Right hindlimb (tissue), 1 donor: ENCODE measurements at places on chromosomes 7 and 10.

- no peak for DNase-seq
These were observed 30.5 kb upstream of the C1GALT1 start for GRCh38 chr7:7151865-7152264.

- DNase-seq: no peak
These were observed 370.8 kb downstream of the GRID1 start for GRCh38 chr10:85995791-85996190.

GRCh38 chr10:1413823-1414222 is 323.5 kb downstream of the ADARB2 start:
- no peak for DNase-seq

DNA sequence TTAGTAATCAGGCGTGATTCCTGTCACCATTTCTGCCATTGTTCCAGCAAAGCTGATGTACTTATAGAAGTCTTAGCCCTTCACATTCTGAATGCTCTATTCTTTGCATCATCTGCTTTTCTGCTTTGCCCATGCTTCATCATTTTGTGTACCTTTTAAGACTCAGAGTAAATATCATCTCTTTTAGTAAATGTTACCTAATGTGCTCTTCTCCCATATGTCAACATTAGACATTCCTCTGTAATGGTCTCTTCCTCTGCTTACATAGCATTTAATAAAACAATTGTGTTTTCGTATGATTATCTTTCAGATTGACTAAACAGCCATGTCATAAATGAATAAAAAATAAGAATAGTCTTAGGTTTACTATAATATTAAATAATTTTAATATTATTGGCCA is 719.6 kb upstream of the GRM3 start:
- no peak for DNase-seq

- no peak for DNase-seq
These were observed 579.3 kb downstream of the LRMDA start for GRCh38 chr10:76010703-76011102.

- DNase-seq: no peak
These were observed 37.7 kb downstream of the LRMDA start for GRCh38 chr10:75469006-75469616.

DNA sequence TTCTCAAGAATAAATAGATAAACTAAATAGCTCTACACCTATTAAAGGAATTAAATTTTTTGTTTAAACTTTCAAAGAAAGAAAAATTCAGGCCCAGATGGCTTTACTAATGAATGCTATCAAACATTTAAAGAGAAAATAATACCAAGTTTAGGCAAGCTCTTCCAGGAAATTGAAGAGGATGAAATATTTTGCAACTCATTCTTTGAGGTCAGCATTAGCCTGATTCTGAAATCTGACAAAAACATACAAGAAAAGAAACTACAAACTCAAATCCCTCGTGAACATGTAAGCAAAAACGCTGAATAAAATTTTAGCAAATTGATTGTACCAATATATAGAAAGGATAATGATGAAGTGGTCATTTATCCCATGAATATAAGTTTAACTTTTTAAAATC is 93.4 kb downstream of the RTKN2 start:
- no peak for DNase-seq

GRCh38 chr10:12705943-12706342 is 295.6 kb downstream of the CCDC3 start:
- DNase-seq: no peak

GRCh38 chr10:88553116-88553752 is 29.9 kb downstream of the RNLS start:
- DNase-seq: peak; percentile 65

DNA sequence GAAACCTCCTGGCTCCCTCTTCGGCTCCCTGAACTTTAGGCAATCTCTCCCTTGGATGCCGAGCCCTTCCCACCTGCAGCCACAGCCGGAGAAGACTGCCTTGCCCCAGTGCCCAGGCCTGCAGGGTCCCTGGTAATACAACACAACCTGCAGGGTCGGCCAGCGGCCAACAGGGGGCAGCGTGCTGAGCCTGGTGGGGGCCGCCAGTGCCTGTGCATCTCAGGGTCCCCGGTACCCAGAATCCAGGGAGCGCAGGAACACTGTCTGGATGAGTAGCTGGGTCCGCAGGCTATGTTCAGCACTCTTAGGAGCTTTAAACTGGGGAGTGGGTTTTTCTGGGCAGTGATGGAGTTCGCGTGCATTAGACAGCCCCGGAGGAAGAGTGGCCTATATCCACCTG is 17.5 kb upstream of the C10orf71 start:
- DNase-seq: peak; percentile 12

DNA sequence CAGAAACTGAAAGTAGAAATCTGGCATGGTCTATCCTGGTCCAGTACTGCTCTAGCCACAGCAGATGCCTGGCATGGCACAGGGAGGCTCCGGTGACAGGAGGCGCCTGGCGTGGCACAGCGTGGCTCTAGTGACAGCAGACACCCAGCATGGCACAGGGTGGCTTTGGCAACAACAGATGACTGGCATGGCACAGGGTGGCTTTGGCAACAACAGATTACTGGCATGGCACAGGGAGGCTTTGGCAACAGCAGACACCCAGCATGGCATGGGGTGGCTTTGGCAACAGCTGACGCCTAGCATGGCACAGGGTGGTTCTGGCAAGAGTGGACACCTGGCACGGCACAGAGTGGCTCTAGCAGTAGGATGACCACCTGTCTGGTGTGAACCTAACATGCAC is 480.5 kb upstream of the FOXK1 start:
- DNase-seq: no peak

DNA sequence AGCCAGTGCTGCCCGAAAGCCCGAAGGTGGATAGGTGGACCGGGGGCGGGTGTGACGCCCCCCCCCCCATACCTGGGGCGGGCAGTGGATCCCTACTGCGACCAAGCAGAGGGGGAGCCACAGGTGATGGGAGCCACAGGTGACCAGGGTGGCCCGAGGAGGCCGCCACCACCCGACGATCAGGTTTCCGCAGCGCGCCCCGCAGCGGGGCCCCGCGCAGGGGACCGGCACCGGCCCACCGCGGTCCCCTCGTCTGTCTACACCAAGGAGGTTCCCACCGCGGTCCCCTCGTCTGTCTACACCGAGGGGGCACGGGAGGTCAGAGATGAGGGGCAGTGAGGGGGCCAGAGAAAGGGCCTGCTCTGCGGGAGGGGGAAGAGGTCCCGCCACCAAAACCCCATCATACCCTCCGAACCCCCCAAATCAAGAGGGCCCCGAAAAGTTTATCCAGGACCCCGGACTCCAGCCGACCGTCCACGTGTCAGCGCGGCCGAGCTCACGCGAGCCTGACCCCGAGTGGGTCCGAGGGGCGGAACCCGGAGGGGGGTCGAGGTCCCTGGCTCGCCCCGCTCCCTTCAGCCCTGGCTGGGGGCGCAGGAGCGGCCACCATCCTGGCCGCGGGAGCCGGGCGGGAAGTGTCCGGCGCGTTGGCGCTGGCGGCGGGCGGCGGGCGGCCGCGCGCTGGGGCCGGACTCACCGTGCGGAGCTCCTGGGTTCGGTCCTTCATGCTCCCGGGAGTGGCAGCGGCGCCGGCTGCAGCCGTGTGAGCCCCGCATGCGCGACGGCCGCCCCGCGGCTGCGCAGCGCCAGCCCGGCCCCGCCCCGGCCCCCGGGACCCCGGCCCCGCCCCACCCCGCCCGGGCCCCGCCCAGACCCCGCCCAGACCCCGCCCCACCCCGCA is at the start of gene STX1A:
Gene STX1A (minus strand): TSS at position 765 of the 901 bp plus-strand sequence. CDS start 38 bp downstream, at position 727.
- DNase-seq: peak; percentile 72

- no peak for DNase-seq
These were observed 471.3 kb upstream of the AUTS2 start for GRCh38 chr7:69126896-69127479.

- DNase-seq: no peak
These were observed 71.1 kb upstream of the TFEC start for GRCh38 chr7:116101704-116102103.

GRCh38 chr10:99506416-99506815 is 26.3 kb upstream of the NKX2-3 start:
- DNase-seq: no peak

DNA sequence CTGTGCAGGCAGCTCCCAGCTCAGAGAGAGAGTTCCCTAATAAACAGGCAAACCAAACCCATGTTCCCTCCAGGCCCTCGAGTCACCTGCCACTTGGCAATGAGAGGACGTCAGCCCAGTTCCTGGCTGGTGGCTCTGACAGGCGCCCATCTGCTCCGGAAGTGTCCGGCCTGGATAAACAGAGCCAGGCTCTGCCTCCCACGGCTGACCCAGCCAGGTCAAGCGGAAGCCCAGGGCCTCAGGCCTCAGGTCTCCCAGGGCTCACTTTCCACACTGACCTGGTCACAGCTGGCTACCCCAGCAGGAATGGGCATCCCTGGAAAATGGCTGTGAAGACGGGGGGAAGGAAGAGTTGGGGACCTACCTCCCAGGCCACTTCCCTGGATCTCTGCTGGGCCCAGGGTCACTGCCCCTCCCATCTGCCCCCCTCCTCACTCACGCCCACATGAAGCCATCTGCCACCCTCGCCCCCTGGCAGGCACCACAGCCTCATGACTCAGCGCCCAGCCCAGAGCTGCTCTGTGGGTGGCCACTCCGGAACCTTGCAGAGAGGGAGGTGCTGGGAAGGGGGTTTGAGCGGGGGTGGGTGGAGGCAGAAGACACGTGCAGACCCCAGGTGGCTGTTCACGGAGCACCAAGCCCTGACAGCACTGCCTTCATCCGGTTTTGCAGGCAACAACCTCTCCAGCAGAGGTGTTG is 37.4 kb upstream of the DUSP5 start:
- peak; percentile 33 for DNase-seq

DNA sequence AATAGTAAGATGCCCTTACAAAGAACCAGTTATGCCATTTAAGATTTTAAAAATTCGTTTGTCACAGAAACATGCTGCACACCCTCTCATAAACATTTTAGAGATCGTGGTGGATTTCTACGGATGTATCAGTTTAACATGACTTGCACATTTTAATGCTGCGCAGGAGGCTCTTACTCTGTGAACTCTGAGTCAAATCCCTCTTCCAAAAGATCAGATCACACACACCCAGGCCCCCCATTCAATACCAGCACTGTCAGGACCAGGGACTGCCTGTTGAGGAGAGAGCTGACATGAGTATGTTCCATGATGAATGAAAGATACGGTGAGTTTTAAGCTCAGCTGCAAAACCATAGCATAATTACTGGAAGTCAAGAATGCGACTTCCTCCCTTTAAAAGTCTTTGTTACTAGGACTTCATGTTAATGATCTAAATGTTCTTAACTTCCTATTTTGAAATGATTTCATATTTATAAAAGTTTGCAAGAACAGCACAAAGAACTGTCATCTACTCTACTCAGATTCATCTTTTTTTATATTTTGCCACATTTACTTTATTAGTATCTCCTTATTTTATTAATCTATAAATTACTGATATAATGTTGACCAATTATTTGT is 500.2 kb downstream of the GLRX3 start:
- DNase-seq: no peak

DNA sequence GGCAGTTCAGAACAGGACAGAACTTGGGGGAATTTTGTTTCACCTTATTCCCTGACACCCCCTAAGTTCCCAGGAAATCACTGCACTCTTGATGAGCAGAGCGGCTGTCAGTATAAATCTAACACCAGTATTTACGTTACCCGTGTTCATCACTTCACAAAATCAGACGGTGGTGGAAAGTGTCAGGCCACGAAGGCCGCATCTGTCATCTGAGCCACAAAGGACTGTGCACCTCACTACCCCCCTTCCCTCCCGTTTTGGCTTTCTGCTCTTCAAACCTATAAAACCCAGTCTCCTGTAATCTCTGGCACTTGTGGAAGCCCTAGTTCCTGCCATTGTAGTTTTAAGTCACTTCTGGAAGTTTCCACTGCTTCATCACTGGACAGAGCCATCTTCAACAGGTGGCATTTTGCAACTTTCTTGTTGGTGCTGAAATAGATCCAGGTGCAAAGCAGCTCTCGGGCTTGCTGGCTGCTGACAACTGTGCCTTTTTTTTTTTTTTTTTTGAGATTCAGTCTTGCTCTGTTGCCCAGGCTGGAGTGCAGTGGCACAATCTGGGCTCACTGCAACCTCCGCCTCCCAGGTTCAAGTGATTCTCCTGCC is 9.5 kb downstream of the ZFAND2A start:
- DNase-seq: no peak

DNA sequence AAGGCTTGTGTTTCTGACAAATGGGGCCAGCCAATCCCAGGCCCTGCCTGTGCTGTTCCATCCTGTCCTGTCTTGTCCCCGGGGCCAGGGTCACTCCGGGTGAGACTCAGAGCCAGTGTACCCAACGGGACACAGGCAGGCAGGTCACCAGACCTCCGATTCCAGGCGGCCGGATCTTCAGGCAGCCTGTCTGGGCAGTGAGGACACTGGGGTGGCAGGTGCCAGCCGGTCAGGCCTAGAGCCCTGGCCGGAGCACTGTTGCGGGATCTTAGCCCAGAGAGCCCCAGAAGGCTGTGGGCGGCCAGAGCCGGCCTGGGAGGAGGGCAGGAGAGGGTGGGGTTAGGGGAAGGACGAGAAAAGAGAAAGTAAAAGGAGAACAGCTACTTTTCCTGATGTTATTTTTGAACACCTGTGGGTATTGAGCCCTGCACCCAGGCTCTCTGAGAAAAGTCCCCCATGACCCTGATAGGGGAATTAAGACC is 134.3 kb upstream of the TNRC18 start:
- no peak for DNase-seq

DNA sequence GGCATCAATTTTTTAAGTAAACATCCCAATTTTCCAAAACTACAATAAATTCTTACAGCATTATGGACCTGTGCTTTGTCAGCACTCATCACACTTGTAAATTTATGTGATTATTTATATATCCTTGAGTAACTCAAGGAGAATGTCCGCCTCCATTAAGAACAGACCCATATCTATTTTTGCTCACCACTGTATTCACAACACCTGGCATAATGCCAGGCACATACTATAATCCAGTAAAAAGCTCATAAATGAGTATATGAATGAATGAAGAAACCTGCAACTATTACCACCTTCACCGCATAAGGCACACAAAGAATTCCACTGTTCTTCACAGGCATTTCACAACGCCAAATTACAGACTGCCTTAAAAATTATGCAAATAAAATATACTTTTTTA is 46.9 kb downstream of the MINDY3 start:
- DNase-seq: no peak

- DNase-seq: no peak
These were observed 36.9 kb upstream of the KDM7A start for GRCh38 chr7:140213684-140214074.

DNA sequence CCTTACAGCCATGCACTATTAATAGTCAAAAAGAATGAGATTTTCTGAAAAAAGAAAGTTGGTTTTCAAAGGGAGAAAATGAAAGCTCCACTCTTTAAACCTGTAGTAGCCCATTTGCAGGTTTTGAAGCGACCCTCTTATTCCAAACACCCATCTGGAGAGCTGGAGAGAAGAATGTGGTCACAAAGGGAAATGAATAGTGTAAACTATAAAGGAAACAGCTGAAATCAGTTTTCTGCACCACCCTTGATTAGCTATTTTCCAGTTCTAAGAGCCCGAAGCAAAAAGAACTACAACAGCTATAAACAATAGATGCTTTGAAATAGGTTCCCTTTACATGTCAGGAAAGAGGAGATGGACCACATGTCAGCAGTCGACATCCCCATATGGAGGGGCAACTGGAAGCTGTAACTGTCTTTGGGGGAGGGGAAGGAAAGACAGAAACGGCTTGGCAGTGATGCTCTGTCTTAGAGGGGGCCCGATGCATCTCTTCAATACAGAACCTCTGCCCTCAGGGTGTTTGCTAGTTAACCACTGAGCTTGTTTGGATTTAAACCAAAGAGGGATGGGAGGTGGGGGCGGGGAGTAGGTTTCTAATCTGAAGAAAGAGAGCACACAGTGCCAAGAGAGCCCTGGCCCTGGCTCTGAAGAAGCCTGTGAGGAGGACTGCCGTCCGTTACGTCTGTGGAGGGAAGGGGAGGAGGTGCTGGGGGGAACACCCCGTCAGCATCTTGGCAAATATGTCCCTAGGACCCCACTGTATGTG is 55.3 kb downstream of the CPVL start:
- DNase-seq: peak; percentile 43

GRCh38 chr7:68185631-68186456 is 1189.2 kb downstream of the TYW1 start:
- DNase-seq: peak; percentile 79
